ENCODE measurements at places on chromosomes 4 and X.

GRCh38 chr4:6788123-6788522 is 5.6 kb downstream of the KIAA0232 start:
- DNase-seq = no peak

DNA sequence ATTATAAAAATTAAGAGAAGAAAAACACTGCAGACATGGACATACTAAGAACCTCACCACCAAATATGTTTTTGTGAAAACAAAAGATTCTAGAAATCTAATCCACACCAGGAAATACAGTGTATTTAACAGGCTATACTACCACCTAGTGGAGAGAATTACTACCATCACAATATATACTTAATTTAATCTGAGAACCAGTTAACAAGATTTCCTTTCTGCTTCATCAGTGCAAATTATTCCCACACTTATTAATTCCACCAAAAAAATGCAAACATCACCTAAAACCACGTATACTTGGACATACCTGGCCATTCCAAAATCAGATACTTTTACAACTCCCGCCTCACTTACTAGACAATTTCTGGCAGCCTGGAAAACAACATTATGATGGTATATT is 7.0 kb upstream of the TXK start:
- DNase-seq = no peak

DNA sequence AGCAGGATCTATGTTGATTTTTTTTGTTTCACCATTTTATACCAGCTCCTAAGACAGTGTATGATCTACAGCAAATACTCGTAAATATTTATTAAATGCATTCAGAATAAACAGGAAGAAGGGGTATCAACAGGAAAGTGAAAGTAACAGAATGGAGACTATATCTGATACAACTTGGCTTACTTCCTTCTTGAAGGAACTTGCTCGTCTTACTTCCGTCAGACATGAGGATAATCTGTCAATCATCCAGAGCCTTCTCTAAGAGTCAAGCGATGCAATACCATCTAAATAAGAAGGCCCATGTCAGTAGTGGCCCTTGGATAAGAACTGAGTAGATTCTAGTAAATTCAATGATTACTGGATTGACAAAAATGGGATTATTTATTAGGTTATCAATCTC is 84.2 kb downstream of the CAMK2D start:
- DNase-seq = no peak

- DNase-seq = no peak
Observed at GRCh38 chrX:118513120-118513898, 17.7 kb downstream of the DOCK11 start.

DNA sequence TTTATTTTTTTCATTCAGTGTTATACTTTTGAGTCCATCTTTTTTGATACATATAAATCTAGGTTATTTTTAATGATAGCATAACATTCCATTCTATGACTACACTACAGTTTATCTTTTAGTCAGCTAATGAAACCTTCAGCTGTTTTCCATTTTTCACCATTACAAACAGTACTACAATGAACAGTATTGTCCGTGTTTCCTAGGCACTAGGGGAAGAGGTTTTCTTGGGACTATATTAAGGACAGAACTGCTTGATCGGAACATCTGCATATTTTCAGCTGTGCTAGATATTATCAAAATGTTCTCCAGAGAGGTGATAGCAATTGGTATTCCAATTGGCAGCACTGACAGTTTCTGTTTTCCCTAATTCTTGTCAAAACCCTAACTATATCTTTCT is 44.3 kb upstream of the HCCS start:
- no peak for DNase-seq

GRCh38 chrX:16319929-16320328 is 152.6 kb downstream of the MAGEB17 start:
- no peak for DNase-seq

DNA sequence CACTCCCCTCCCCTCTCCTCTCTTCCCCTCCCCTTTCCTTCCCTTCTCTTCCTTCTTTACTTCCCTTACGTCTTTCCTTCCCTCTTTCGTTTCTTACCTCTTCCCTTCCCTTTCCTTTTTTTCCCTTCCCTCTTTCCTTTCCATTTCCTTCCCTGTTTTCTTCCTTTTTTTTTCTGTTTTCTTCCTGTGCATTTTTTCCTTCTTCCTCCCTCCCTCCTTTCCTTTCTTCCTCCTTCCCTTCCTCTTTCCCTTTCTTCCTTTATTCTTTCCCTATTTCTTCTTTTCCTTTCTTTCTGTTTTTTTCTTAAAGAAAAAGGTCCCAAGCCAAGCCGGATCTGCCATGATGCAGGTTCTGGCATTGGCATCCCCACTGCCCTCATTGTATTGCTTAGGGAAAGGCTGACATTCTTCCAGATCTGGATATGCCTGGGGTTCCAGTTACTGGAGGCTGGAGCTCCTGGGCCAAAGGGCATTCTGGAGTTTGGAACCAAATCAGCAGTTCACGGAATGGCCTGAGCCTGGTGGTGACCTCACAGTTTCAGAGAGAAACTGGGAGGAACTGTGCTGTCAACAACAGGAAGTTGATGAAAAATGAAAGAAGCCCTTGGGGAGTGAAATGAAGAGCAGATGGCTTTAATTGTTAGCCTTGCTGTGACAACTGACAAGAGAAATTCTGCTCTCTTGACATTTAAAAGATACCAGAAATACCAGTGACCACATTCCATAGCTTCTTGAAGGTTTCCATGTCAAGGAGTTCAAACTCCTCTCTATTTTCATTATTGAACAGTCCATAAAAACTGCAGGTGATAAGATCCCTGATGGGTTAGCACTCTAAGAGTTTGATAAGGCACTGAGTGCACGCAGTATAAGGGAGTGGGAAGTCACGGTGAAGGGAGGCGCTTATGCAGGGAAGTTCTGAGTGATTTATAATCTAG is 622.1 kb downstream of the SPRY1 start:
- no peak for DNase-seq

DNA sequence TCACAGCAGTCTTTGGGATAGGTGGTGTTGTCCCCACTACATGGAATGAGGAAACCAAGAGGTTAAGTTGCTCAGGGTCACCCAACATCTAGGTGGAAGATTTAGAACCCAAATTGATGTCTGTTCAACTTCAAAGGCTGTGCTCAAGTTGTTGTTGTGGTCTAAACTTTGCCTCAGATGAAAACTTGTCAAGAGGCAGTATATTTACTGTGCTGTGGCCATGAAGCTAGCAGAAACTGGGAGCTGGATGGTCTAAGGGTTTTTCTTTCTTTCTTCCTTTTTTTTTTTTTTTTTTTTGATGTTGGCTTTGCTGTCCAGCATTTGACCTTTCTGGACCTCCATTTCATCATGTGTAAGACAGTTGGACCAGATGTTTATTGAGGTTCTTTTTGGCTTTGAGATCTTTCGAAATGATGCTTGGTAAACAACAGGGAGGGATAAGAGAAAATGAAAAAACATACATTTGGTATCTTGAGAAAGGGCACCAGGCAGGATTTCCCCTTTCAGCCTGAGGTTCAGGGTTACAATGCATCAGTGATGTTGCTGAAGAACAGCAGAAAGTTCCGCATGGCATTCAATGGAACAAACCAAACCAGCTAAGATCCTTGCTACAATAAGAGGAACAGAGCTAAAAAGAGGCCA is 166.2 kb upstream of the RPS6KA3 start:
- no peak for DNase-seq

DNA sequence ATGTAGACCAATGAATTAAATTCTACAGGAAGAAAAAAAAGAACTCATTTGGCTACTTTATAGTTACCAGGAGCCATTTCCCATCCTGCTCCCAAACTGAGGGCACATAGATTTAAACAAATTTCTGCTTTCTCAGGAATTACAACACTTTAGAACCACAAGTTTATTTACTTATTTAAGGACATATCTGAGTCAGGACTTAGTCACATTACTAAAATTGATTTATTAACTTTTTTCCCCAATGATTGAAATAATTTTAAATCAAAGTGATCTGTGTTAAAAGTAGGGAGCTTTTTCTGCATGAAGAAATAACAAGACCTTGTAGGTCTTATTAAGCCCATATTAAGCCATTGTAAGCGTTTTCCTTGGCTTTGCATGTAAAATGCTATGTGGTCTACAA is 291.0 kb upstream of the HAND2 start:
- DNase-seq = no peak

- no peak for DNase-seq
Observed at GRCh38 chrX:15465347-15465746, 27.8 kb downstream of the PIR start.

DNA sequence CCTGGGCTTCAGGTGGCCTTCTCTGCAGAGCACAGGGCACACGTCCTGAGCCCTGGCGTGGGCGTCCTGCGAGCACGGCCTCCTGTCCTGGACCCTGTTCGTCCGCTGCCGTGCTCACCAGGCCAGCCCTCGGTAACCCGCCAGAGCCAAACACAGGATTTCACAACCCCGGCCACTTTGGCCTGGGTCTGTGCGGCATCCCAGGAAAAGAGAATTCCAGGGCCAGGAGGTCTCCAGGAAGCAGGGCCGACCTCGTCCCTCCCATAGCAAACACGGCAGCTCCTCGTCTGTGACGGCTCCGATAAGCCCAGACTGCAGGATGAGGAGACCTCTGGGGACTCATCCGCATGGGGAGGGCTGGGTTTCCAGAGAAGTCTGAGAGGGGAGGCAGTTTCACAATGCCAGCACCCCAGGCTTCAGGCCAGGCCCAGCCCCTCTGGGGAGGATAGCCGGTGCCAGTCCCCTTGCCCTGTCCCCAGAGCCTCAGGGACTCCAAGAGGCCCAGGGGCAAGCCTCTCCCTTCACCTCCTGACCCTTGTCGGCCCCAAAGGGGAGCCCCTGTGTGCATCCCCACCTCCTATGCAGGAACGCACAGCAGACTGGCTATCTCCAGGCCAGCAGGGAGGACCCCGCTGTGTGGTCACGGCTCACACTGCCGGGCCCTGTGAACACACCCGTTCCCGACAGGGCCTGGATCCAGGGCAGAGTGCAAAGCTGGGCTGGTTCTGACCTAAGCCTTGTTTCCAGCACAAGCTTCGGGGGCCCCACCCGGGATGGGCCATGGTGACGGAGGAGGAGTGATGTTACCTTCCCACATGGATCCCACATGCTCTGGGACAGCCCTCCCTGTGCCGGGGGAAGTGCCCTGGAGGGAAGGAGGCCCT is 22.3 kb upstream of the HTRA3 start:
- DNase-seq = no peak

- DNase-seq = no peak
Observed at GRCh38 chr4:3313139-3313538, 20.3 kb downstream of the RGS12 start.

- no peak for DNase-seq
Observed at GRCh38 chr4:152894673-152895072, 41.5 kb upstream of the FHDC1 start.

DNA sequence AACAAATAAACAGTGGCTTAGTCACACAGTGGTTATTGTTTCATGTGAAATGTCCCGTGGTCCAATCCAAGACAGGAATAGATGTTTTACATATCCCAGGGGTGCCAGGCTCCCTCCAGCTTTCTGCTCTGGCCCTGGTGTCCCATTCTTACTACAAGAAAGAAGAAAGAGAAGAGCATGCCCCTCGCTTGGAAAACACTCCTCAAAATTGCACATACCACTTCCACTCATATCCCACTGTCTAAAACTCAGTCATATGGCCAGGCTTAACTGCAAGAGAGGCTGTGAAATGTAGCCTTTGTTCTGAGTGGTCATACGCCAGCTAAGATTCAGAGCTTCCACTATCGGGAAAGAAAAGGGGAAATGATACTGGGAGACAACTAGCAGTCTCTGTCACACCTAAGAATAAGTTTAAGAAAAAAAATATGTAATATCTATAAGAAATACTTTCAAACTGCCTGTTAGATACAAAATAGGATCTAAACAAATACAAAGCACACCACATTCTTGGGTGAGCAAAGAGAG is 306.8 kb upstream of the FAM241A start:
- DNase-seq = no peak
